Caudate nucleus (tissue), 63 donors: ENCODE measurements at places on chromosomes 16 and 17.

DNA sequence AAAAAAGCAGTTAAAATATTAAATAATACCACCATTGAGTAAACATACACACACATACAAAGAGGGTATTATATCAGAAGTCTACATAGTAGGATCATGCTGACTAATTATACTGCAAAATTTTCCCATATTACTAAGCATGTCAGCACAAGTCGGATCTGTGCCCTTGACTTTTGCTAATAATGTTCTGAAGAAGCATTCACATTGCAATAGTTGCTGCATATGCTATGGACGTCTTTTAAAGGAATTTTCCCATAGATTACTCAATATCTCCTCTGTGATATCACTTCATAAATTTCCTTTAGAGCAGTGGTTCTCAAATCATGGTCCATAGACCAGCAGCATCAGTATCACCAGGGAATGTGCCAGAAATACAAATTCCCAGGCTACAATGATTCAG lies 110.9 kb upstream of the NUDT7 start:
- no peak for DNase-seq

- DNase-seq, result no peak
Measured at GRCh38 chr17:79515646-79516571, 94.9 kb downstream of the RBFOX3 start.

- peak; percentile 67 for DNase-seq
Measured at GRCh38 chr17:74962622-74963394, 9.8 kb downstream of the HID1 start.

DNA sequence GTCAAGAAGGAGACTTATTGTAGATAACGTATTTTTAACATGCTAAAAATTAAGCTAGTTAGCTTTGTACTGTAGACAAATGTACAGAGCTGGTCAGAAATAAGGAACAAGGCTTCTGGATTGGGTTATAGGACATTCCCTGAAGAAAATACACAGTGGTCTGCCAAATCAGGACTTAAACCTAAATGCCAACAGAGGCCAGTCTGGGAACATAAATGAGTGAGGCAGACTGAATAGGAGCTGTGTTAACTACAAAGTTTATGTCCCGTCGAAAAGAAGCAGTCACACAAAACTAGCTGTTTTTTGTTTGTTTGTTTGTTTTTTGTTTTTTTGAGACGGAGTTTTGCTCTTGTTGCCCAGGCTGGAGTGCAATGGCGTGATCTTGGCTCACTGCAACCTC lies 120.4 kb upstream of the C17orf78 start:
- no peak for DNase-seq

- DNase-seq, result no peak
Measured at GRCh38 chr16:12874186-12874585, 27.2 kb upstream of the SHISA9 start.

- no peak for DNase-seq
Measured at GRCh38 chr17:44997733-44998520, 29.8 kb upstream of the C1QL1 start.

DNA sequence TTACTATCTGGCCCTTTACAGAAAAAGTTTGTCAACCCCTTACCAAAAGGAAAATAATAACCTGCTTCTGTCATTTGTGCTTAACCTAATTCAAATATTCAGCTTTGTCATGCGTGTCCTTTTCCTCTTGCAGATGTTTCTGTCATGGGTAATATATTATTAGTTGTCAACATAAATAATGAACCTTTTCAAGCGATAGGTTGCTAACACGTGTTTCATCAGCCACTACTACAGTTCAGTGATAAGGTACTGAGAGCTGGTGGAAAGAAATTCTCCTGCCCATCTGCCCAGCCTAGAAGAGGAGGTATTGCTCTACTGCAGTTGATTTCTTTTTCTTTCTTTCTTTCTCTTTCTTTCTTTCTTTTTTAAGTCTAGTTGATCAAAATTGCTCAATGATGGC lies 12.0 kb upstream of the SRSF1 start:
- no peak for DNase-seq

- no peak for DNase-seq
Measured at GRCh38 chr17:69064476-69064875, 3.7 kb upstream of the ABCA9 start.

DNA sequence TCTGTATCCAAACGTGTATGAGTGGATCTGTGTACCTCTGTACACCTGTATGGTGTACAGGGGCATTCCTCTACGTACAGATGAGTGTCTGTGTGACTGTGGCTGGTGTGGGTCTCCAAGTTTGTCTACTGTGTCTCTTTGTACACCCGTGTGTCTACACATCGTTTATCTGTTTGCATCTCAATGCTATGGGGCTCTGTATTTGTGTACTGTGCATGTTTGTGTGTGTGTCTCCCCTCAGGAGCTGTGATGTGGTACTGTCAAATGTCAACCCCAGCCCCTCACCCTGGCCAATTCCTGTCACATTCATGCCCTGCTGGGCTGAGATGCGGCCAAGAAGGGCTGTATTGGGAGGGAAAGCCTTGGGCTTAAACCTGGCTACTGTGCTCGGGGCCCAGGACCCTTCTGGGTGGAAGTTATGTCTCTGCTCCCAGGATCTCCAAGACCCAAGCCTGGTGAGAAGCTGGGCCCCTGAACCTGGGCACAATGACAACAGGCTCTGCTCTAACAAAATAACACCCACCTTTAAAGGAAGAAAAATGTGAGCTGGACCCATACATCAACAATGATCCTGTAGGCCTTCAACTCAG lies 3.5 kb upstream of the NAGS start:
- DNase-seq, result no peak

GRCh38 chr16:46916980-46917379 lies 32.8 kb downstream of the GPT2 start:
- DNase-seq, result no peak

GRCh38 chr17:60314423-60314822 lies 77.5 kb downstream of the USP32 start:
- DNase-seq, result no peak

- DNase-seq, result no peak
Measured at GRCh38 chr16:10660950-10661635, 33.6 kb downstream of the TEKT5 start.

GRCh38 chr17:82802075-82802780 lies 37.6 kb downstream of the ZNF750 start:
- no peak for DNase-seq

- DNase-seq, result no peak
Measured at GRCh38 chr17:67496286-67496685, 119.2 kb downstream of the PITPNC1 start.

- no peak for DNase-seq
Measured at GRCh38 chr17:29565643-29566472, 979 bp downstream of the ABHD15 start.

GRCh38 chr17:68453991-68454665 lies 3.2 kb downstream of the WIPI1 start:
- no peak for DNase-seq

DNA sequence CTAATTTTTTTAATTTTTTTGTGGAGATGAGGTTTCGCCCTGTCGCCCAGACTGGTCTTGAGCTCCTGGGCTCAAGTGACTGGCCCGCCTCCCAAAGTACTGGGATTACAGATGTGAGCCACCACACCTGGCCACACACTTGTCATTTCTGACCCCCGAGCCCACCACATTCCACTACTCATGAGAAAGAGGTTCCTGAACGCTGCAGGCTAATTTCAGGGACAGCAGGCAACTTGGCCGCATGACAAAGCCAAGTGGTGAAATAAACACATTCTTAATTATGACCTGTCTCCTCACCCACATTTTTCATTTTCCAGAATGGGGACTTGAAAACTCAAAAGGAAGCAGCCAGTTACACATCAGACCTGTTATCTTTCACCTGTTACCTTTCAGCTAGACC lies 114.5 kb downstream of the ABCC6 start:
- no peak for DNase-seq

DNA sequence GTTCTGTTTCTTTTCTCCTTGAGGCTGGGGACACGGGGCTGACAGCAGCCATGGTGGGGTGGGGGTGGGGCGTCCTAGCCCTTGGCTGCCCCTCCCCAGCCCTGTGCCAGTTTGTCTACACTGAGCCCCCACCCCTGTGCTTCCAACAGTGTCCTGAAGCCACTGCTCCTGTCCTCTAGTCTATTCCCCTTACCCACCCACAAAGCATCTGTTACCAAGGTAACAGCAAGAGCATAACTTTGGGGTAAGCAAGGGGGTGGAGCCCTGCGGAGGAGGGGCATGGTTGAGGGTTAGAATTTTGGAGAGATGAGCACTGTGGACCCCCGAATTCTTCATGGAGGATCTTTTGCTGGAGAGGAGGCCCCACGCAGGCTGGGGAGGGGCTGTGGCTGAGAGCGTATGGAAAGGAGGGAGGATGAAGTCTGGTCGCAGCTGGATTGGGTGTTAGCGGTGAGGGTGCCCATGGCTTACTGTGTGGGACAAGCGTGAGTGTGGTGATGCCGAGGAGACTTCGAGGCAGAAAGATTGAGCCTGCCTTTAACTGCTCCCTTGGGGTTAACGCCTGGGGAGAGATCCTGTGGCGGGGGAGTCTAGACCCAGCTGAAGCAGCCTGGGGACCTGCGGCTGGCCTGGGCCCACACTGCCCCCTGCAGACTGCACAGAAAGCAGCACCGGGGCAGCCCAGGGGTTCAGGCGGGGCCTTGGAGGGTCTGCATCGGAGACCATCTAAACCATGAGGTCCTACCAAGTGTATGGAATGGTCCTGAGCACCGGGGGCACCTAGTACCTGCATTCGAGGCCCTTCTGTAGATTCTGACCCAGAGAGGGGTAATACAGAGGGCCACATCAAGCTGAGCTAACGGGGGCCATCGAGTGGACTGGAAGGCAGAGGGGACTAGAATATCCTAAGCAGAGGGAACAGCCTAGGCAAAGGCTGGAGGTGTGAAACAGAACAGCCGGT lies 6.1 kb upstream of the STAC2 start:
- no peak for DNase-seq

DNA sequence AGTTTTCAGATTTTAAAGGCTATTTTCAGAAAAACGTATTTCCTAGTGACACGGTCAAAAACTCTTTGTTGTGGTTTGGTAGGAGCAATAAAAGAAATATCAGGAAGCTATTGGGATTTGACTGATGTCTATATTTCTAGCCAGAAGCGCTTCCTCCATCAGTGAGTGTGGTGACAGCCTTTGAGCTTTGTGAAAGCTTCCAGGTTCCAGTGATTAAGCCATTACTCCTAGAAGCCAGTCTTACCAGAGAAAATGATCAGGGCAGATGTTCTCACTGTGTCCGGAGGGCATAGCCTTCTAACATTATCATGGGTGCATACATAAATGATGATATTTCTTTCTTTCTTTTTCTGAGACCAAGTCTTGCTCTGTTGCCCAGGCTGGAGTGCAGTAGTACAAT lies 39.6 kb downstream of the MAP2K6 start:
- DNase-seq, result no peak

- DNase-seq, result no peak
Measured at GRCh38 chr16:66637806-66638205, 33.3 kb downstream of the CMTM3 start.

- DNase-seq, result no peak
Measured at GRCh38 chr17:48412841-48413240, 17.2 kb downstream of the SKAP1 start.

DNA sequence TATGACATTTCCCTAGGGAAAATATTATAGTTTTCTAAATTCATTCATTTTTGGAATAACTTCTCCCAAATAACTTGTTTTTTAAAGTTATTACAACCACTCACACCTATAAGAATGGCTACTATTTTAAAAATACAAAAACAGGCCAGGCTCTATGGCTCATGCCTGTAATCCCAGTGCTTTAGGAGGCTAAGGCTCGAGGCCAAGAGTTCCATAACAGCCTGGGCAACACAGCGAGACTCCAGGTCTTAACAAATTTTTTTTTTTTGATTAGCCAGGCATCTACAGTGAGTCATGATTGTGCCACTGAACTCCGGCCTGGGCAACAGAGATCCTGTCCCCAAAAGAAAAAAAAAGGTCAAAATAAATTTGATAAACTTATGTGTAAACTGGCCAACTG lies 43.6 kb upstream of the YPEL2 start:
- DNase-seq, result no peak

DNA sequence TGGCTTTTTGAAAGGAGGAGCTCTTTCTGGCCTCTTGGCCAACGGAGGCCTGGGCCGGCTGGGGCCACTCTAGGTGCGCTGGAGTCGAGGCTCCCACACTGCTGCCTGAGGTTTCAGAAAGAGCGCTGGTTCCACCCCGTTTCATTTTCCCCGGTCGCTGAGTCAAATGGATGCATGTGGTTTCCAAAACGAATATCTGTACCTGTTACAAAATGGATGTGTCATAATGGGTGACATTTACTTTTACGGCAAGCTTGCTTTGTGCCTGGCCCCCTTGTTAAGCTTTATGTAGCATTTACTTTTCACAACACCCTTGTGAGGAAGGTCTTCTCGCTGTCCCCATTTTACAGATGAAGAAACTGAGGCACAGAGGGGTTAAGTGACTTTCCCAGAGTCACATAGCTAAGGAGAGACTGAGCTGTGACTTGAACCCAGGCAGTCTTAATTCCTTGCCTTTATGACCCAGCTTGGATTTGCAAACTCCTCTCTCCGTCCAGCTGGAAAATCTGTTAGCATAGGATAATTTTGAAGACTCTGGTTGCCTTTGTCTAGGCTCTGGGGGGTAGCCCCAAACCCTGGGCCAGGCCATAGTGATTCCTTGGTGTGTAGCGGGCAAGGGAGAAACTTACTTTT lies 10.6 kb downstream of the KSR1 start:
- no peak for DNase-seq

- DNase-seq, result no peak
Measured at GRCh38 chr17:81278831-81279230, 16.3 kb downstream of the SLC38A10 start.

DNA sequence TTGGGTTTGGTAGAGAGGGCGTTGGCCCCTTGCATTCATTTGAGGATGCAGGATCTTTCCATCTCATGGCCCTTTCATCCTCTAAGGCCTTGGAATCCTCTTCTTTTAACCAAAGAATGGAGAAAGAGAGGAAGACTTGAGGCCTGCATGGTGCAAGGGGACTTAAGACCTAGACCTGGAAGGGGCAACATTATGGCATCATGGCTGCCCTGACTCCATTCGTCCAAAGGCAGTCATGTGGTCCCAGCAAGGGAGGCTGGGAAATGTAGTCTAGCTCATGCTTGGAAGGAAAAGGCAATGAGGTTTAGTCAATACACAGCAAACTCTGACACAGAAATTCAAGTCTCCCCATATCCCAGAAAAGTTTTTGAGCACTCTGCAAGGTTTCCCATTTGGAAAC lies 30.7 kb upstream of the CDRT4 start:
- peak; percentile 42 for DNase-seq

GRCh38 chr17:82103553-82104451 lies 5.8 kb upstream of the FASN start:
- DNase-seq, result no peak

GRCh38 chr17:78316867-78317789 lies 42.7 kb downstream of the SOCS3 start:
- DNase-seq, result no peak

DNA sequence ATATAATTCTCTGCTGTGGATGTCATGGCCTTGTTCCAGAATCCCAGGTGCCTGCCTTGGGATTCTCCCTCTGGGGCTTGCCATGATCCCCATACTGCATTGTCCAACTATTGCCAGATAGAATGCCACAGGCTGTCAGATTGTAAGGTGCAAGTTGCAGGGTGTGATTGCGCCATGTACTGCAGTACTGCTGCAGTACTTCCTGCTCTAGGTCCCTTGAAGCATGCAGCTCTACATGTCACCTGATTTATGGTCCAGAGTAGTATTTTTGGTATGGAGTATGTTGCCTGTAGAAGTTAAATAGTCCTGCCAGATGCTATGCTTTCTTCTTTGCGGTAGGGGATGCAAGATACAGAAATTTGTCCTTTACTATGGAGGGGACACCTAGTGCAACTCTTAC lies 7.0 kb upstream of the SLFN5 start:
- DNase-seq, result no peak
